ENCODE measurements at places on chromosomes 11 and 22.

DNA sequence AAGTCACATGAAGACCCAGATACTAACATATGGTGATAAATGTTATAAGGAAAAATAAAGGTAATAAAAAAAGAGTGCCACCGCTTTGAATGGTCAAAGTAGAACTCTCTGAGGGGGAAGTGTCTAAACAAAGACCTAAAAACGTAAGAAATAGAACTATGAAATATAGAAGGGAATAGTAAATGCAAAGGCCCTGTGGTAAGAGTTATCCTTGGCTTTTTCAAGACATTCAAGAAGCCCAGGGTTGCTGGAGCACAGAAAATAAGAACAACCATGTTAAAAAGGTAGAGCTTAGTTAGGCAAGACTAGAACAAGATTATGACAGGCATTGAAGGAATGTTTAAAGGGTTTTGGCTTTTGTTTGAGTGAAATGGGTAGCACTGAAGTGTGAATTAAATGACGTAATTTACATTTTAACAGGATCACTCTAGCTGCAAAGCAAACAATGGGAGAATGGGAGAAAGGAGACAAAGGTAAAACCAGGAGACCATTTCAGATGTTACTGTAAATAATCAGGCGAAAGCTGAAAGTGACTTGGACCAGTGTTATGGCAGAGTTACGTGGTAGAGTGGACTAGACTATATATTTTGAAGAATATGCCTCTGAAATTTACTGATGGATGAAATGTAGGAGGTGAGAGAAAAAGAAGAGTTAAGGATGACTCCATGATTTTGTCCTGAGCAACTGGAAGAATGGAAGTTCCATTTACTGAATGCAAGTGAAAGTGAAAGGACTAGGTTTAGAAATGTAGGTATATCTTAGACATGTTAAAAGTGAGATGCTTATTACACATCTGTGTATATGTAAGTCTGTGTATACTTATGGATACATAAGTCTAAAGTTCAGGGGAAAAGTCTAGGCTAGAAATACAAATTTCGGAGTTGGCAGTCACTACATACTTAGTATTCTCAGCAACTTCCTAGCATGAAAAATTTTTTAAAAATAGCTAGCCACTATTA lies 28.5 kb downstream of the BTBD10 start:
- no peak for DNase-seq

DNA sequence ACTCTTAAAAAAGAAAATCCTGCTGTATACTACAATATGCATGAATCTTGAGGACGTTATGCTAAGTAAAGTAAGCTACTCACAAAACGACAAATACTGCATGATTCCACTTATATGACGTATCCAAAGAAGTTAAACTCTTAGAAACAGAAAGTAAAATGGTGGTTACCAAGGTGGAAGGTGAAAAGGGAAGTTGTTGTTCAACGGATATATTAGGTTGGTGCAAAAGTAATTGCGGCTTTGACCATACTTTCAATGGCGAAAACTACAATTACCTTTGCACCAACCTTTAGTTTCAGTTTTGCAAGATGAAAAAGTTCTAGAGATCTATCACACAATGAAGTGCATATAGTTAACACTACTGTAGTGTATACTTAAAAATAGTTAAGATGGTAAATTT lies 101.8 kb downstream of the FAM168A start:
- no peak for DNase-seq

GRCh38 chr11:132036746-132037466 lies 666.5 kb downstream of the NTM start:
- DNase-seq = no peak

GRCh38 chr11:75313513-75314272 lies 37.8 kb downstream of the ARRB1 start:
- DNase-seq = no peak
